ENCODE measurements at places on chromosomes 6 and 20.

- no peak for DNase-seq
These were observed 459.6 kb downstream of the UTRN start for GRCh38 chr6:144744720-144745119.

DNA sequence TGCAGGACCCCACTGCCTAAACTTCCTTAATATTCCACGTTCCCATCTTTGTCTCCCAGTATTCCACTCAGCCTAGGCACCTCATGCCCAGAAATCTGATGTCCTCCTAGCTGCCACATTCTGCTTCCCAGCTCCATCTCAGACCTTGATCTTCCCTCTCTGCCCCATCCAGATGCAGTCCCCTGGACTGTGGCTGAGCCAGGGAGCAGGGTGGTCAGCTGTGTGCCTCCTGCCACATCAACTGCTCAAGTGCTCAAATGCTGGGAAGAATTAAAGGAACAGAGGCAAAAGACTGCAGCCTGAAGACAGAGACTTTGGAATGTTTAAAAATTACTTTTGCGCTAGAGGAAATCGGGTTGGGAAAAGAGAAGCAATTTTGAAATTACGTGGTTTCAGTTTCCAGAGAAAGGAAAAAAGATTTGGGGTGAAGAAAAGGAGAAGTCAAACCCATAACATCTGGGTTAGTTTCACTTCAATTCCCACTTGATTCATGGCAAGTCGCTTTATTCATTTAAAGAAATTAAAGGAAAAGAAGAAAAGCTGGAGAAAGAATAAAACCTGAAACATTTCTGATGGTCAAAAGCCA, 704.8 kb downstream of the PTPRT start:
- DNase-seq: no peak

DNA sequence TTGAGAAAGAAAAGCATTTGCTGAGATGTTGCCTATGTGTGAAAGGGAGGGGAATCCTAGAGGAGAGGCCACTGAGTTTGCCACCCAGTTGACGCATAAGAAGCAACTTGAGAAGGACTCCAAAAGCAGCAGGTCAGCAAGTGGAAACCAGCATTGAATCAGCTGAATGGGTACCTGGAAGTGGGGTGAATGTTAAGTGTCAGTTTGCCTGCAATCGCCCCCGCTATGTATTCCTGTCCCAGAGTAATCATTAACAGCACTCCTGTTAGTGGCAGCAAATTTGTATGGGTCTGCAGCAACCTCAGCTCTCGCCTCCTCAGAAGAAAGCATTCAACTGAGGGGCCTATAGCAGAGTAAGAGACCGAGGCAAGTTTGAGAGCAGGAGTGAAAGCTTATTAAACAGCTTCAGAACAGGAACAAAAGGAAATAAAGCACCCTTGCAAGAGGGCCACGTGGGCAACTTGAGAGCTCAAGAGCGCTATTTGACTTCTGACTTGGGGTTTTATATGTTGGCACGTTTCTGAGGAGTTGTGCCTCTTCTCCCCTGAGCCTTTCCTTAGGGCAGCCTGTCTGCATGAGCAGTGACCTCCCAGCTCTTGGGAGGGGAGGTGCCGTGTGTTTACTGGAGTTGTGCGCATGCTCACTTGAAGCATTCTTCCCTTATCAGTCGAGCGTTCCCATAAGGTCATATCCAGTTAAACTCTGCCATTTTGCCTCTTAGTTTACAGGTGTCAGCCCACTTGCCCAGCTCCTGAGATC, 122.6 kb upstream of the PHACTR1 start:
- no peak for DNase-seq

DNA sequence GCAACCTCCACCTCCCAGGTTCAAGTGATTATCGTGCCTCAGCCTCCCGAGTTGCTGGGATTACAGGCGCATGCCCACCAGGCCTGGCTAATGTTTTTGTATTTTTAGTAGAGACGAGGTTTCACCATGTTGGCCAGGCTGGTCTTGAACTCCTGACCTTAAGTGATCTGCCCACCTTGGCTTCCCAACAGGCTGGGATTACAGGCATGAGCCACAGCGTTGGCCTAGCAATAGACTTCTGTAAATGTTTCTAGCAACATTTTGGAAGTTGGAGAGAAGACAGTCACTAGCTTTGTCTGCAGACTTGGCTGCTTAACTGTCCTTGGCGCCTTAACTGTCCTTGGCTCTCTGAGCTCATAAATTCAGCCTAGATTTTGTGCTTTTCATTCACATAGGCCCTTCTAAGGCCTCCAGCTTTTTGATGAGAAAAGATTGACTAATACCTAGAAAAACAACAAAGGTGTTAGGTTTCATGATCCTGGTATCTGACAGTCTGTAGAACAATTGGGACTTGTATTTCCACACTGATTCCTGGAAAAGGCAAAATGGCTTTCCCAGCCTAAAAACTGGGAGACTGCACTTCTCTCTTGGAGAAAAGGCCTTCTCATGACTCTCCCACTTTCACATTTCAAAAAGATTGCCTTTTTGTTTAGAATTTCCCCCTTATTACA, 49.7 kb downstream of the OR2B2 start:
- DNase-seq: no peak
